Esophagus squamous epithelium (tissue), 5 donors: ENCODE measurements at places on chromosomes 5 and 9. TPM values are rescaled to one million over a fixed set of nuclear protein-coding genes. Genes with fewer than 3 reads are reported as not detected.

DNA sequence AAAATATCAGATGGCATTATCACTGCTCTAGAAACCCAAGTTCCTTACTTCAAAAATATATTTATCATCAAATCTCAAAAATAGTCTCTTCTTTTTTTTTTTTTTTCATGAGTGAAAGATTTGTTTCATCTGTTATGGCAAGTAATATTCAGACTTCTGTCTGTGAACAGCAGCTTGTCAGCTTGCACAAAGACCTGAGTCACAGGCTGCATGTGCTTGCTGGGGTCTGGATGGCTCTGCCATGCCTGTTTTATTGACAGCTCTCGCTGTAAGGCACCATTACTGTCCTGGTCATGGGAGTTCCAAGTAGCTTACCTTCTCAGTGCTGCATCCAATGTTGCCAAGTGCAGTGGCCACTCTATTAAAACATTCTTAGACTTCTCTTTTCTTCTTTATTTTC lies 456.4 kb downstream of the GADD45G start:
- no peaks in the 10 kb centered on the region for H3K4me1 ChIP-seq
- H3K27me3 ChIP-seq, result no peaks in the 10 kb centered on the region
- no peak overlapping the region for H3K4me3 ChIP-seq
- no peak for DNase-seq

DNA sequence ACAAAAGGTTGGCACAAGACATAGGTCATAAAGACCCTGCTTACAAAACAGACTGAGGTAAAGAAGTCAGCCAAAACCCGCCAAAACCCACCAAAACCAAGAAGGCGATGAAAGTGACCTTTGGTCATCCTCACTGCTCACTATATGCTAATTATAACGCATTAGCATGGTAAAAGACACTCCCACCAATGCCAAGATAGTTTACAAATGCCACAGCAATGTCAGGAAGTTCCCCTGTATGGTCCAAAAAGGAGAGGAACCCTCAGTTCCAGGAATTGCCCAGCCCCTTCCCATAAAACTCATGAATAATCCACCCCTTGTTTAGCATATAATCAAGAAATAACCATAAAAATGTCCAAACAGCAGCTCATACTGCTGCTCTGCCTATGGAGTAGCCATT lies 27.7 kb downstream of the MLLT3 start:
- DNase-seq, result no peak
- H3K27ac ChIP-seq, result no peak overlapping the region
- H3K4me3 ChIP-seq, result no peak overlapping the region
- H3K27me3 ChIP-seq, result no peaks in the 10 kb centered on the region
- H3K4me1 ChIP-seq, result peaks cover 38% of the 10 kb centered on the region

- H3K27me3 ChIP-seq, result no peaks in the 10 kb centered on the region
- no peak for DNase-seq
- H3K4me1 ChIP-seq, result no peaks in the 10 kb centered on the region
Measured at GRCh38 chr9:21585756-21586752, 103.9 kb upstream of the IFNE start.

DNA sequence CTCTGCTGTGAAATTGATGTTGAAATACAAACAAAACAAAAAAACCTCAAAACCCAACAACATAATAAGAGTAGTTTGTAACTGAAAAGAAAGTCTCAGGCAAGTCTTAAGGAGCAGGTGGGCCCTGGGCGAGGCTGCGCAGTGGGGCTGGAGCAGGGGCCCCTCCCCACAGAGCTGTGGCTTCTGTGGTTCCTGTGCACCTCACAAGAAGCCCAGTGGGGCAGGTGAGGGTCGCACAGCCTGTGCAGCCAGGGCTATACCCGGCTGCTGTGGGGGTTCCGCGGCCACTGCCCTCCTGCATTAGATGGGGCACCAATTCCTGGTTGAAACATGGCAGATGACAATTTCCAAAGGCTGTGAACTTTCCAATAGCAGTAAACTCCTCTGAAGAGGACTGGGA lies 75.3 kb downstream of the TRIO start:
- H3K27me3 ChIP-seq, result no peaks in the 10 kb centered on the region
- H3K4me1 ChIP-seq, result no peaks in the 10 kb centered on the region
- H3K4me3 ChIP-seq, result no peak overlapping the region
- no peak for DNase-seq
- peak overlapping the region; percentile 57 for H3K27ac ChIP-seq
- no peaks in the 10 kb centered on the region for H3K36me3 ChIP-seq

- no peak for DNase-seq
- H3K4me3 ChIP-seq, result no peak overlapping the region
- H3K27me3 ChIP-seq, result no peaks in the 10 kb centered on the region
- peak overlapping the region; percentile 25 for H3K27ac ChIP-seq
Measured at GRCh38 chr9:110156902-110157301, 51.1 kb downstream of the C9orf152 start.

FBXO38 gene
- 40.1 TPM for total RNA-seq

DNA sequence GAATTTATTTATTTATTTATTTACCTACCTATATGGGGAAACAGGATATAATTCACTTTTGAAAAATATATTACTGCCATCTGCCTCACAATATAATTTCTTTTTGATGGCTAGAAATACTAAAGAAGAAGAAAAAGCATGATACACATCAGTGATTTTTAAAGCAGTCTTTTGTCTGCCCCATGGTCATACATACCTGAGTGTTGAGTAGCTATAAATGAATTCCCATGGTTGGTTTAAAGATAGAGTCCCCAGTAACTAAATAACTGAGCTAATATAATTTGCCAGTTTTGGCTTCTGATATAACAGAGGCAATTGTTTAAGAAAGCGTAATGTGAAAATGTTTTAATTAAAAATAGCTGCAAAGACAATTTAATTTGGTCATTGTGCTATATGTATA lies 447.8 kb downstream of the PDE4D start:
- H3K4me1 ChIP-seq, result peaks cover 5% of the 10 kb centered on the region
- no peaks in the 10 kb centered on the region for H3K27me3 ChIP-seq
- H3K4me3 ChIP-seq, result no peak overlapping the region
- no peak overlapping the region for H3K27ac ChIP-seq
- DNase-seq, result no peak
- H3K36me3 ChIP-seq, result no peaks in the 10 kb centered on the region

- H3K36me3 ChIP-seq, result no peaks in the 10 kb centered on the region
- no peak overlapping the region for H3K4me3 ChIP-seq
- no peaks in the 10 kb centered on the region for H3K27me3 ChIP-seq
- no peak overlapping the region for H3K27ac ChIP-seq
Measured at GRCh38 chr5:38149815-38150195, 108.6 kb upstream of the EGFLAM start.

DNA sequence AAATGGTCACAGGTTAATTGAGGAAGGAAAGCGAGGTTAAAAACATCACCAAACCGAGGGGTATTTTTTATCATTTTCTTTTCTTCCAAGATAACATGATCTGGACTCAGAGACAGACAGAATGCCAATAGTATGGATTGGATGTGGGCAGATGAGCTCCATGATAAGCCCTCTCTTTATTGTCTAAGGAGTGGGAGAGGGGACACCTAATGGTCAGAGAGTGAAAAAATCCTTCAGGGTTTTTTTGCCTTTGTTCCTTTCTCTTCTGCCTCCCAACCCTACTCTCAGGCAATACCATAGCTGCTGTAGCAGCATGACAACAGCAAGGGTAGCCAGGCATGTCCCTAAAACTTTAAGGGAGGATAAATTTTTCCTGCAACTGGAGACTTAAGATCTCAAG lies 94.7 kb downstream of the DIRAS2 start:
- no peak overlapping the region for H3K27ac ChIP-seq
- DNase-seq, result no peak
- no peak overlapping the region for H3K4me3 ChIP-seq

DNA sequence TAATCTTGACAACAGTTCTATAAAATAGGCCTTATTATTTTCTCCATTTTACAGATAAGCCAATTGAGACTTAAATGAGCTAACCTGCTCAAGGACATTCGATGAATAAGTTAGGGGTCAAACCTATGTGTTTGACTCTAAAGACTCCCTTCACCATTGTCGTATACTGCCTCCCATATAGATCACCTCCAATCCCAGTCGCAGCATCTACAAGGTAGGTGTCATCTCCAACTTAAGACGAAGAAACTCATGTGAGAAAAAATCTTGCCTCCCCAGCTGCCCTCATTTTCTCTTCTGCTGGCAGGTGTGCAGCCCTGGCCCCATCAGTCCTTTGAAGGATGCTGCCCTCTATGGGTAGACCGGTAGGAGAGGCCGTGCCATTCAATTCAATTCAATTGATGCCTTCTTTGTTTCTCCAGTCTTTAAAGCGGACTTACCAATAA lies 75.2 kb upstream of the SMARCA2 start:
- no peaks in the 10 kb centered on the region for H3K27me3 ChIP-seq
- no peaks in the 10 kb centered on the region for H3K36me3 ChIP-seq
- no peak overlapping the region for H3K4me3 ChIP-seq
- no peaks in the 10 kb centered on the region for H3K4me1 ChIP-seq
- no peak overlapping the region for H3K27ac ChIP-seq

DNA sequence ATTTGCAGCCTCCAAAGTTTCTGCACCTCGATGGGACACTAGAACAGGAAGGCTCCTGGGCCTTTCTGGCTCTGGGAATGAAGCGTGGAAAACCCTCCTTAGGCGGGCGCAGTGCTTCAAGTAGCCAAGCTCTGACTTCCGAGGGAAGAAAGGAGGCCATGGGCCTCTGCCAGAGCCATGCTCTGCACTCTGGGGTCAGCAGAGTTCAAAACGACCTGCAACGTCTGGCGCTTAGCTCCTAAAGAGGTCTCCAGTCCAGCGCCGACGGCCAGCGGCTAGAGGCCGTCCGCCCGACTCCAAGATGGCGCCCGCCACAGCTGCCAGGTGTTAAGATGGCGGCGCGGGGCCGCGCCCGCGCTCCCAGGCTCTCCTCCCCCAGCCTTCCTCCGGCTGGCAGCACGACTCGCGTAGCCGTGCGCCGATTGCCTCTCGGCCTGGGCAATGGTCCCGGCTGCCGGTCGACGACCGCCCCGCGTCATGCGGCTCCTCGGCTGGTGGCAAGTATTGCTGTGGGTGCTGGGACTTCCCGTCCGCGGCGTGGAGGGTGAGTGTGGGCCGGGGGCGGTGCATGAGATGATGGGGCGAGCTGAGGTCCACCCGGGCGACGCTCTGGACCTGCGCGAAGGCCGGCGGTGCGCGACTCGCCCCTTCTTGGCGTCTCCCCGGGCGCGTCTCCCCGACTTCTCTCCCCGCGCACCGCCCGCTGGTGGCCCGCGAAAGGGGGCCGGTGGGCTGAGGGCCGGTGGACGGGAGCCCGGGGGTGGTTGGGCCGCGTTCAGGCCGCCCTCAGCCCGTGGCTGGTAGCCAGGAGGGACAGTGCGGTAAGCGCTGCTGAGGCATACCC lies at the start of gene TXNDC15:
Gene TXNDC15 (plus strand): TSS at position 385 of the 844 bp plus-strand sequence. CDS start 57 bp downstream, at position 442.
- peaks cover 8% of the 10 kb centered on the region for H3K4me1 ChIP-seq
- no peaks in the 10 kb centered on the region for H3K27me3 ChIP-seq
